Breast epithelium (tissue), 4 donors: ENCODE measurements at places on chromosomes 5 and 9.

GRCh38 chr5:140259500-140259899 lies 43.4 kb downstream of the PFDN1 start:
- H3K27ac ChIP-seq = no peak overlapping the region
- H3K4me3 ChIP-seq = no peak overlapping the region
- no peaks in the 10 kb centered on the region for H3K27me3 ChIP-seq
- H3K4me1 ChIP-seq = no peaks in the 10 kb centered on the region
- DNase-seq = no peak

DNA sequence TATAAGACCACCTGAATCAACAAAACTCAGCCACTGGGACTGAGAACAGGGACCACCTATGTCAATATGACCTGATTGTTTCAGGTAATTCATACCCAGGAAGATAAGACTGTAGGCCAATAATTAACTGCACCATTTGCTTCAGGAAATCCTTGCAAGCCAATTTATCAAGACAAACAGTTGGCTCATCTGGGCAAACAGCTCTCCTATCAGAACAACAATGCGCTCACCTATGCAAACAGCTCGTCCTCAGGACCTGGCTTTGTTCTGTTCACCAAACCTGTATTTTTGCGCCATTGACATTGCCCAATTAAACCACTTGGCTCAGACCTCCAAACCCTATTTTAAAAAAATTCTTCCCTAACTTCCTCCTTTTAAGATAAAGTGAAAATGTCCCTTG lies 92.3 kb upstream of the MARCHF11 start:
- H3K4me3 ChIP-seq = no peak overlapping the region
- no peak overlapping the region for H3K27ac ChIP-seq
- DNase-seq = no peak

GRCh38 chr5:137613554-137614265 lies 114.6 kb upstream of the SPOCK1 start:
- no peak overlapping the region for H3K27ac ChIP-seq
- no peaks in the 10 kb centered on the region for H3K36me3 ChIP-seq

DNA sequence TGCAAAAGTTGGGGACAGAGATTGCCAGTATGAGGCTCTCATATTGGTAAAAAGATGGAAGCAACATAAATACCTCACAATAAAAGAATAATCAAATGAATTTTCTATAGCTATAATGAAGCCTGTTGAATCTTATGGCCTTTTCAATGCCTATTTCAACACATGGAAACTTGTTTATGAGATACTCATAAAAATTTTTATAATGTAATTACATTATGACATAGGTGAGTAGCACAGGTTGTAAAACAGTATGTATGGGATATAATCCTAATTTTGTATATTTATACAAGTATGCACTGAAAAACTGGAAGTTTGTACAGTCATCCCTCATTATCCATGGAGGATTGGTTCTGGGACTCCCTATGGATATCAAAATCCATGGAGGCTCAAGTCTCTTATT lies 21.2 kb upstream of the SEMA5A start:
- no peaks in the 10 kb centered on the region for H3K36me3 ChIP-seq
- no peak overlapping the region for H3K27ac ChIP-seq
- H3K27me3 ChIP-seq = no peaks in the 10 kb centered on the region
- no peak for DNase-seq
- H3K4me3 ChIP-seq = no peak overlapping the region
- no peaks in the 10 kb centered on the region for H3K4me1 ChIP-seq
